Glomerular endothelial cell (primary cell): ENCODE measurements at places on chromosomes 1 and 21. TPM values are rescaled to one million over a fixed set of nuclear protein-coding genes. Genes with fewer than 3 reads are reported as not detected.

- no peak for DNase-seq
Observed at GRCh38 chr1:116558571-116558970, 12.3 kb downstream of the CD58 start.

The RCSD1 gene
- total RNA-seq: 5.8 and 7.1 TPM in 2 replicates

The TEDDM1 gene
- not detected in 2 replicates for total RNA-seq

The DHX9 gene
- total RNA-seq: 83.4 and 107 TPM in 2 replicates

The MX2 gene
- total RNA-seq: 1.0 and 12.4 TPM in 2 replicates
